Thyroid gland (tissue), 4 donors: ENCODE measurements at places on chromosomes 1 and 21. TPM values are rescaled to one million over a fixed set of nuclear protein-coding genes. Genes with fewer than 3 reads are reported as not detected.

- H3K27me3 ChIP-seq = no peaks in the 10 kb centered on the region
- no peaks in the 10 kb centered on the region for H3K36me3 ChIP-seq
Observed at GRCh38 chr1:58773406-58773840, 10.4 kb downstream of the JUN start.

DNA sequence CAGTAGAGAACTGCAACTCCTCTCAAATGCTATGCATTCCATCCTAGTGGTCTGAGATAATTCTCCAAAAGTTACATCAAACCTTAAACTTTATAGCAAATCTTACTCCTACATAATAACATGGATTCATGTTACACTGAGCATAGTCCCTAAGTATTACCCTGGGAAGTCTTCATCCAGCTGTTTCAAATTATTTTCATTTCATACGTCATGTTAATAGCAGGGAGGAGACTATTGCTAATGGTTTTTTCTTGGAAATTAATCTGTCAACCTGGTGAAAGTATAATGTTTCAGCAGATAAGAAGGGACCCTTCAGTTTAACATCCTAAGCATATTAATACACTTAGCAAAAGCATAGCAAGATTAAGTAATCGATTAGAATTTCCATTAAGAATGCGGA is 318.1 kb downstream of the USP25 start:
- no peaks in the 10 kb centered on the region for H3K27me3 ChIP-seq
- H3K4me1 ChIP-seq = no peaks in the 10 kb centered on the region
- no peak overlapping the region for H3K27ac ChIP-seq
- H3K36me3 ChIP-seq = no peaks in the 10 kb centered on the region
- H3K4me3 ChIP-seq = no peak overlapping the region

DNA sequence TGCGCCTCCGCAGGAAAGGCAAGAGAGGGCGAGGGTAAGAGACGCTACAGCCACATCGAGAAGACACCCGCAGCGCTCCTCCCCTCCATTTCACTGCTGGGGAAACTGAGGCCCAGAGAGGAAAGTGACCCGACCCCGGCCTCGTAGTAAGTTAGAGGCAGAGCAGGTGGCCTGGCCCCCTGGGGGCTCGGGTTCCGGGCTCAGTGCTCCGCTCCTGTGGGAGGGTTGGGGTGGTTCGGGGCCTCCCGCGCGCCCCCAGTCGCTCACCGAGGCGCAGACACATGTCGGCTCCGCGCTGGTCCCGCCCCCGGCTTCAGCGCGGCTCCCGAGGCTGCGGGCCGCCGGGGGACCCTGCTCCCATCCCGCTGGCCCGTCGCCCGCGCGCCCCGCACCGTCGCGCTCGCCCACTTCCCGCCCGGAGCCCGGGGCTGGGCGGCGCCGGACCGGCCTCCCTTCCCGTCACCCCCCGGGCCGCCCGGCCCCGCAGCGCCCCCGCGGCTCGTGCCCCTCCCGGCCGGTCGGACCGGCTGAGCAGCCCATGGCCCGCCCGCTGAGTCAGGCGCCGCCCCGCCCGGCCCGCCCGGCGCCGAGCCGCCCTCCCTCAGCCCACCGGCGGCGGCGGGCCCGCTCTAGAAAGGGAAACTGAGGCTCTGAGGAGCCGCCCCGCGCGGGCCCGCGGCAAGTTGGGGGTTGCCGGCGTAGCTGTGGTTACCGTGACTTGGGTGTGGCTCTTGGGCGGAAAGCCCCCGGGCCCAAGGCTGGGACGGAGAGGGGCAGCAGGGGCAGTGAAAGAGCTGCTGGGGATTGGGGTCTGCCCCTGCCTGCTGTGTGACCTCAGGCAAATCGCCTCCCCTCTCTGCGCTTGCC is at the start of gene TMEM54:
TMEM54 (minus strand) TSS at position 434 of the 867 bp plus-strand sequence; CDS start at position 283, 151 bp downstream.
- H3K4me3 ChIP-seq = peak within 1 kb of the TSS; percentile 56
- peak; percentile 79 for DNase-seq
- H3K4me1 ChIP-seq = peaks cover 13% of the 10 kb centered on the region
- peak within 1 kb of the TSS; percentile 68 for H3K27ac ChIP-seq

GRCh38 chr21:28380241-28380640 is 612.4 kb downstream of the LTN1 start:
- no peaks in the 10 kb centered on the region for H3K27me3 ChIP-seq
- no peaks in the 10 kb centered on the region for H3K4me1 ChIP-seq
- no peaks in the 10 kb centered on the region for H3K36me3 ChIP-seq
- H3K27ac ChIP-seq = no peak overlapping the region

DNA sequence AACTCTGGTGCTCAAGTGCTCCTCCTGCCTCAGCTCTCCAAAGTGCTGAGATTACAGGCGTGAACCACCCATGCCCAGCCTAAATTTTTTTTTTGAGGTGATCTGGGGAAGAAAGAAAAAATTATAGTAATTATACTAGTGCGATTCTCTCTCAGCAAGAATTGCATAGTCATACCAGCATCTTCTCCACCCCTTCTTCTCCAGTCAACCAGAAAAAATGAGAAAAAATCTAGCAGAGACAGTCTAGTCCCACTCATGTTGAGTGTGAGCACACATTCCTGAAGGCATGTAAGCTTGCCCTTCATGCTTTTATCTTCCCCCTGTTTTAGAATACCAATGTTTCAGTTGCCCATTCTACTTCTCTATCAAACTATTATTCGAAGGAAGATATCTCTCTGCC is 207.6 kb downstream of the S1PR1 start:
- no peak overlapping the region for H3K4me3 ChIP-seq
- H3K27me3 ChIP-seq = no peaks in the 10 kb centered on the region
- DNase-seq = no peak
- H3K36me3 ChIP-seq = no peaks in the 10 kb centered on the region
- no peaks in the 10 kb centered on the region for H3K4me1 ChIP-seq
- no peak overlapping the region for H3K27ac ChIP-seq

GRCh38 chr1:27161594-27161993 is 6.7 kb upstream of the SLC9A1 start:
- no peak overlapping the region for H3K4me3 ChIP-seq
- no peaks in the 10 kb centered on the region for H3K36me3 ChIP-seq
- no peaks in the 10 kb centered on the region for H3K27me3 ChIP-seq
- DNase-seq = no peak

- no peak overlapping the region for H3K27ac ChIP-seq
- no peaks in the 10 kb centered on the region for H3K27me3 ChIP-seq
- peaks cover 6% of the 10 kb centered on the region for H3K4me1 ChIP-seq
- H3K4me3 ChIP-seq = no peak overlapping the region
- no peaks in the 10 kb centered on the region for H3K36me3 ChIP-seq
Observed at GRCh38 chr1:157639800-157640199, 41.9 kb upstream of the FCRL4 start.

GRCh38 chr1:168861421-168862004 is 132.5 kb upstream of the DPT start:
- H3K4me3 ChIP-seq = no peak overlapping the region
- H3K4me1 ChIP-seq = peaks cover 7% of the 10 kb centered on the region
- DNase-seq = no peak

DNA sequence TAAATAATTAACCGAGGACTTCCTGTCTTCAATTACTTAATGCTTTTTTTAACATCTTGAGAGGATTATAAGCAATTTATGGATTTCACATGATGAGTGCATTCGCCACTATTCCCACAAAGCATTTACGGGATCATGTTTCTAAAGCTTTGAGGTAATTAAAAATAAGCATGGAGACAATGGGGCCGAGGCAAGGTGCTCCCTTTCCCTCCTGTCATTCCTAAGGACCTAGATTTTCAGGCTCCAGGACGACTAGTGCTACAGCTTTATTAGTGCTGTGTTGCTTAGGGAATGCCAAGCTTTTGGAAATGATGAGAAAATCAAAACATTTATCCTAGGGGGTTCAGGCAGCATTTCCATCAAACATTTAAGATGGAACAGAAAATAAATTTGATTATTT is 209.2 kb downstream of the KCTD3 start:
- no peak overlapping the region for H3K27ac ChIP-seq
- H3K27me3 ChIP-seq = no peaks in the 10 kb centered on the region
- H3K36me3 ChIP-seq = no peaks in the 10 kb centered on the region
- H3K4me1 ChIP-seq = no peaks in the 10 kb centered on the region
- DNase-seq = no peak

GRCh38 chr21:25509862-25510261 is 97.4 kb downstream of the MRPL39 start:
- H3K4me1 ChIP-seq = no peaks in the 10 kb centered on the region
- H3K4me3 ChIP-seq = no peak overlapping the region
- DNase-seq = no peak
- H3K27me3 ChIP-seq = no peaks in the 10 kb centered on the region
- H3K27ac ChIP-seq = no peak overlapping the region
- no peaks in the 10 kb centered on the region for H3K36me3 ChIP-seq

GRCh38 chr1:203627398-203627797 is 766 bp downstream of the ATP2B4 start:
- H3K27me3 ChIP-seq = no peaks in the 10 kb centered on the region
- DNase-seq = no peak
- peak overlapping the region; percentile 65 for H3K4me3 ChIP-seq
- H3K36me3 ChIP-seq = no peaks in the 10 kb centered on the region

DNA sequence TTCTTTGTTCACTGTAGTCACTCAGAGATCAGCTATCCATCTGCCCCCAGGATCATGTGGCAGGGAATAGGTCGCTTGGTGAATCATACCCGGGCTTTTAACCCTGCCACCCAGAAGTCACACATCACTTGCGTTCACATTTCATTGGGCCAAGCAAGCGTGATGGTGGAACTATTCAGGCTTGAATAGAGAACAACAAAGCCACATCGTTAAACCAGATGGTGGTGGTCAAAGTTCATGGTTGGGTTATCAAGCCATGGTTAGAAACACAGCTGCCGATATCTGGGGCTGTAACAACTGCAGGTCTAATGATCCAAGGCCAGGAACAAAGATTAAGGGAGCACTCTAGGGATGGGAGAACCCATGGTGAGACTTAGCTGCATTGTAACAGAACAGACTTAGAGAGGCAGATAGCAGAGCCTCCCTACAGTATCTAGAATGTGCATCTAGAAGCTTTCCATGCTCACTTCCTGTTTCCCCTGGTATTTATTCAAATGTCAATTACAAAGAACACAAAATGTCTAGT is 40.0 kb upstream of the PTPRC start:
- DNase-seq = no peak
- no peaks in the 10 kb centered on the region for H3K27me3 ChIP-seq
- no peak overlapping the region for H3K4me3 ChIP-seq
- no peaks in the 10 kb centered on the region for H3K4me1 ChIP-seq

DNA sequence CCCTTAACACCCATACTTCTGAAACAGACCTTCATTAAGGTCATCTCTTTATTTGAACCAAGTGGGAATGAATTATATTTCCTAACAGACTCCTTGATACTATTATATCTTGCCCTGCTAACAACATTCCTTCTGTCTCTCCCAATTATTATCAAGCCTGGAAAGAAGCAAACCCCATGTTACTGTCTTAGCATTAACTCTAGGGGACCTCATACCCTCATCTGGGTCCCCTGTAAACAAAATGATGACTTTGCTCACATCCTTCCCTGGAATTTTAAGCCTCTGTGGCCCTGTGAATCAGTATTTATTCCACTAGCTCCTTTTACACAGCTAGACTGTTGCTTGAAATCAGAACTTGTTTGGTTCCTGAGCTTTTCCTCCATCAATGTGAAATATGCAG is 38.3 kb upstream of the BCL10 start:
- no peak overlapping the region for H3K27ac ChIP-seq
- no peak overlapping the region for H3K4me3 ChIP-seq
- H3K36me3 ChIP-seq = no peaks in the 10 kb centered on the region
- no peaks in the 10 kb centered on the region for H3K27me3 ChIP-seq

DNA sequence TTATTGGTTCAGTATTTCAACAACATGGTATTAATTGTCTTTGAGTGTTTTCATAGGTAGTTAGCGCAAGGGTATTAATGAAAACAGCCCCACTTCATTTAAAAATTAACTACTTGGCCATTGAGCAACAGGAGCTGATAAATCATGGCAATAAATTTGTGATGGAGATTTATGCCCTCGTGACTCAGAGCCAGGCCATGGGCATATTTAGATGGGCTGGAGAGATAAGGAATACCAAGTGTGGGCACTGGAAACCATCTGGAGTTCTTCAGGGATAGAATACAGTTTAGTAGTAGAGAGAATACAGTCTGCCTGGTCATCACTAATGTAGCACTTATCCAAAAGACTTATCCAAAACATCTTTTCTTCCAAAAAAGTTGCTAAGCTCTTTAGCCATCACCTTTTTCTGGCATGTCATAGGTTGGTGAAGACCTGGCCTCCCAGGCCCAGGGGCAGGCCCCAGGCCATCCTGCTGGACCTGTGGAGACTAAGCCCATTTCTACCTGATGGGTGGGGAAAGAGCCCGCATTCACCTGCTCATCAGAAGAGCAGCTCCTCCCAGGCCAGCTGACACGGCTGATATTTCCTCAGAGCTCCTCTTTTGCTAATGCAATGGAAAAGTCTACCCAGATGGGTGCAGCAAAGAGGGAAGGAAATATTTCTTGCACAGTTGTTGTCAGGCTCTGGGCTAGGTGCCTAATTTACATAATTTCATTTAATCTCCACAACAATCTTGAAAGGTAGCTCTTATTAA is 238.0 kb downstream of the TM2D1 start:
- no peak overlapping the region for H3K27ac ChIP-seq
- no peak for DNase-seq
- no peaks in the 10 kb centered on the region for H3K4me1 ChIP-seq
- H3K27me3 ChIP-seq = no peaks in the 10 kb centered on the region
- no peaks in the 10 kb centered on the region for H3K36me3 ChIP-seq

DNA sequence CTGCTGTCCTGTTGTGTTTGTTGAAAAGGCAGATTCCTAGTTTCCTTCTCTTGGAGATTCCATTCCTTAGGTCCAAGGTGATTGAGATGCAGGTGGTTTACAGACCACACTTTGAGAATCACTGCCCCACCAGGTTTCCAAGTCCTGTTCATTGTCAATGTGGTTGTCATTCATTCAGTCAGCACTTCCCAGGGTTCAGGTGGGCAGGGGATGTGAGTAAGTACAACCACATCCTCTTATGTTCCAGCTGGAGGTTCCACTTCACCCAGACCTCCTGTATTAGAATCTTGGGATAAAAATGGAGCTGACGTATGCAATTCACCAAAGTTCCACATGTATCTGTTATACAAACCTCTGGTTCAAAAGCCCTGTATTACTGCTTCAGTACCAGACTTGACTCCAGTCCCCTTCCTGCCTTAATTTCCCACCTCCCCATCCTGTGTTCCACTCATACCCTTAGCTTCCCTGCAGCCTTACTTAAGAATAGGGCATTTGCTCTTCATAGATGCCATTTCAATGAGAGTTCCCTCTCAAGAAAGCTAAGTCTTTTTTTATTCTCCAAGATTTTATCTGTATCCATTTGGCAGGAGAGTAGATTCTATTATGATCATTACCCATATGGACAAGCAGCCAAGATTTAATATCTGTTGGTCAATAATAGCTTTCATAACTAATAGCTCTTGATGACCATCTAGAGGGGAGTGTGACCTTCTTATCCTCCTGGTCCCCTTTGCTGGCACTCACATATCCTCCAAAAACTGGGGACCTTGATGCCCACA is 46.0 kb upstream of the CAMK1G start:
- no peaks in the 10 kb centered on the region for H3K4me1 ChIP-seq
- no peak for DNase-seq
- H3K4me3 ChIP-seq = no peak overlapping the region

The RBBP5 gene
- 86.5 TPM for total RNA-seq

The ATG4C gene
- total RNA-seq = 23.2 TPM

The RNU1-3 gene
- total RNA-seq = under 0.01 TPM

The BRDT gene
- not detected for total RNA-seq
